HAP-1 (cell line): ENCODE measurements at places on chromosomes 5 and 9.

DNA sequence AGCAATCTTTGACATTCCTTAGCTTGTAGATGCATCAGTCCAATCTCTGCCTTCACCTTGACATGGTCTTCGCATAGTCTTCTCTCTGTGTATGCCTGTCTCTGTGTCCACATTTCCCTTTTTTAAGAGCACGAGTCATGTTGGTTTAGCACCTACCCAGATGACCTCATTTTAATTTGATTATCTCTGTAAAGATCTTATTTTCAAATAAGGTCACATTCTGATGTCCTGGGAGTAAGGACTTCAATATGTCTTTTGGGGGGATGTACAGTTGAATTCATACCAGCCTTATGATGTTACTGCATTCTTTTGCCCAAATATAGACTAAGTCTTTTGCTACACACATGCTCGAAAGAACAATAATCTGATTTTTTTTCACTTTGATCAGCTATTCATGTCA is 6.9 kb downstream of the KCTD16 start:
- no peak for DNase-seq

DNA sequence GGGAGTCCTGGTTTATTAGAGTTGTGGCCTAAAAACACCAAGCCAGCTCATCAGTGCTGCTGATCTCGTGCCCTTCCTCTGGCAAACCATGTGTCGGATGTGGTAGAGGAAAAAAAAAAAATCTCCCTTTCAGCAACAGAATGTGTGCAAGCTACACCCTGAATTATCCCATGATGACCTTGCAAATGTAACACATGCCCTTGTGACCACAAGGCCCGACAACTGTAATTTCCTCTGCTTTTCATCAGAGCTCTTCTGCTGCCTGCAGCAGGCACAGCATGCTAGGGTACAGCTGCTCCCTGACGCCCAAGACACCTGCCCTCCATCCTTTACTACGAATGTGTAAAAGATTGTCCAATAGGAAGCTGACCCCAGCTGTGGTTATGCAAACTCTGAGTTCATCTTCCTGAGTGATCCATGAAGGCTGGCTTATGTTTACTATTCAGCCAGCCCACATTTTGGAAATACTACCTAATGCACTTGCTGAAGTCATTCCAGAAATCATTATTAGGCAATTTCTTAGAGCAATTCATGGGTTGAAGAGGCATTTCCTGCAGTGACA is 14.6 kb upstream of the BNC2 start:
- no peak for DNase-seq

DNA sequence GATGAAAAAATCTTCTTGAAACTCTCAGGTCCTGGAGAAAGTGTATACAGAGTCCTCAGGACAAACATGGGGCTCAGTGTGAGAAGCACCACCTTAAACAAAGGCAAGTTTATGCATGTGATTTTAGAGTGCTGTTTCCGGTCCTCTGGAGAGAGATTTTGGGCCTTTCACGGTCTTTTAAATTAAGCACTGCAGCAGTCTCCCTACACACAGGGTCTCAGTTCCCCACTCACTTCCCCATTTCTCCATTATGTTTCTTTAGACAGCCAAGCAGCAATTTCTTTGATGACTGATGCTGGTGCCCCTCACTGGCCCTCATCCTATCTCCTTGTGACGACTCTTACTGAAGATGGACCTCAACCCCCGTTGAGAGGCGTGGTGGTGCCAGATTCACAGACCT is 220.2 kb upstream of the CLINT1 start:
- DNase-seq: no peak

DNA sequence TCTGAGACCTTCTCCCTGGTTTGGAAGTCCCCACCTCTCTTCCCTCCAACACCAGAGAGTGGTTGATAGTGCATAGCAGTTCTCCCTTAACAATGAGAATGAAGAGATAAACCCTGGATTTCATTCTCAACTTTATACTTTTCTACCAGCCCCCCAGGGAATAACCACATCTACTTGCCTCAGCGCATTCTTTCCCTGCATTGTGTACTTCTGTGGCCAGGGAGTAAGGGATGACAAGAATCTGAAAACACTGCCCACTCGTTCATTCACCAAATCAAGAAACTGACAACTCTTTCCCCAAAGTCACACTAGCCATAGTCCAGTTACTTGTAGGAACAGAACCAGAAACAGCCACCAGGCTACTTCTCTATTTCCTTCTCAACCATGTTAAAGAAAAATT is 46.0 kb upstream of the SPIN1 start:
- no peak for DNase-seq

DNA sequence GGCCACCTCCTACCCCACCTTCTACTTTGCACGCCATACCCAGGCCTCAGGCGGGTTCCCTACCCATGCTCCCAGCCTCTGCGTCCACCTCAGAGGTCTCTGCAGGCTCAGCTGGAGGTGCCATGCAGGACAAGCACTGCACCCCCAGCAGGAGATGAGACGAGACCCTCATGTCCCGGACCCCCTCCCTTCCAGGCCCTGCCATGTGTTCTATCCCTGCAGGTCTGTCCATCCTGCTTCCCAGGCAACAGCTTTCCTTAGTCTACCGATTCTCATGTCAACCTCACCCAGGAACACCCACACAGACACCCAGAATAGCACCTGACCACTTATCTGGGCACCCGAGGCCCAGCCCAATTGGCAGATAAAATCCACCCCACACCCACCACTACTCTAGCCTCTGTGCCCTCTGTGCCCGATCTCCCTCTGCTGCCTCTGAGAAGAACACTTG is 52.1 kb downstream of the SEMA4D start:
- DNase-seq: no peak

DNA sequence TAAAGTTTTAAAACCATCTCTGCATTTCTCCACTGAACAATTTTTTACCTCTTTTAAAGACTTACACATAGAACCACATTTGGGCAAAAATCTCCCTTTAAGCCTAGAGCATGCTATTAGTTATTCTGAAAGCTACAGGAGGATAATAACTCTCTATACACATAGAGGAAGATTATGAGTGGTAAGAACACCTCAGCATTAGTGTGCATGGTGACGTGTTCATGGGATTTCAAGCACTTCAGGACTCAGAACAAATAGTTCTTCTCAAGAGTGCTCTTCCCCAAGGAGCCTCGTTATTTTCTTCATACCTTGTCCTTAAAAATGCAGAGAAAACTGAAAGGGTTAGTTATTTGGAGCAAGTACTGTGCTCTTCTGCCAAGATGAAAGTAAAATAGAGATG is 256.9 kb upstream of the TUSC1 start:
- no peak for DNase-seq

DNA sequence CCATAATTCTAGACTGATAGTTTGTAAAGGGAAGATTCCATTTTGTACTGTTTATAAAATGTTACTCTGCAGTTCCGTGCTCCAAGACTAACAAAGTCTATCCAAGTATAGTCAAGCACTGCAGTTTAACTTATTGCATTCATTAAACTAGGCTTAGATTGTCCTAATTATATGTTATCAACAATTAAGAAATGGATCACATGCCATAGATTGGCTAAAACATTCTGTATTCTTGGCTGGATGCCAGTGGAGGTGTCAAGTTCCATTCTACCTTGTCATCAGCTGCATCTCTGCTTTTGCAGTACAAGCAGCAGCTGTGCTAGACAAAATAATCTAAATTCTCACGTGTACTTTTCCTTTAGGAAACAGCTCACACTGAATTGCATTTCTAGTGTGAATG is 69.4 kb upstream of the MEF2C start:
- DNase-seq: no peak

GRCh38 chr5:146048994-146049703 is 56.2 kb downstream of the PLAC8L1 start:
- DNase-seq: peak; percentile 70

DNA sequence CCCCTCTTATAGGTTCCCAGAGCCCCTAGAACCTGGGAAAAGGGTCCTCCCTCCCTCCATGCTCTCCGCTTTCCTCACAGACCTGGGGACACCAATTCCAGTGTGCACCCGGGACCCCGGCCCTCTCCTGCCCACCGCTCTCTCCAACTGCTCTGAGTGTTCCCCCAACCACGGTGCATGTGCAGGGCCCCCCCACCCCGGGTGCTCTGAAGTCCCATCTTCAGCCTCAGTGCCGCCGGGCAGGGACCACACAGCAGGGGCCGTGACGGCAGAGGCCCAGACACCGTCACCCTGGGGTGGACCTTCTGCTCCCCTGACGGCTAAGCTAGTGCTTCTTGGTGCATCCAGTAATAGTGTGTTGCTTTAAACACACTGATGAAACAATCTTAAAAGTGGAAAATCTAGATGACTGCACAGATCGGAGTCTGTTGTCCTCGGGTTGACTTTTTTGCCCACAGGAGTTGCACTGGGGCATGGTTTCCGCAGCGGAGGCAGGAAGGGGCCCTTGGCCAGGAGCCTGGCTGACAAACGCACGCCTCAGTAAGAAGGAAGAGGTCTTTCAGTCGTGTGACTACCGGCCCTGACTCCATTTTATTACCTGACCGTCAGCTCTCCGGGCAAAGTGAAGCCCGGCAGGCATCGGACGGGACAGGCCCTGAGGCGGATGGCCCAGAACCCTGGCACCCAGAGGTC is 36.2 kb upstream of the SLC6A3 start:
- DNase-seq: no peak

GRCh38 chr9:122468735-122469134 is 9.0 kb downstream of the OR1J1 start:
- no peak for DNase-seq

GRCh38 chr9:120555839-120556238 is 24.1 kb downstream of the CDK5RAP2 start:
- no peak for DNase-seq

DNA sequence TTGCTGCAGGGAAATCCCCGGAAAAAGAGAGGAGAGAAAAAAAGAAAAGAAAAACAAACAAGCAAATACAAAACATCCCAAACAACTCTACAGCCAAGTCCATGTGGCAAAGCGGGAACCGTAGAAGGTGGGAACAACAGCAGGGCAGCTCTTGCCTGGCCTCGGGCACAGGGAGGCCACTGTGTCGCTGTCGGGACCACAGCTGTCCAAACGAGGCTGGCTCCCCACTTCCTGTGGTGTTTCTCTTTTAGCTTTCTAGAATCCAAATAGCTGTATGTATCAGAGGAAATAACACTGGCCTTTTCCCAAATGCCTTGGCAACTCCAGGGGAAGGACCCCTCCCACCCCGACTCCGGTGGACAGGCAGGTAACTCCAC is 41.6 kb upstream of the EQTN start:
- DNase-seq: no peak

DNA sequence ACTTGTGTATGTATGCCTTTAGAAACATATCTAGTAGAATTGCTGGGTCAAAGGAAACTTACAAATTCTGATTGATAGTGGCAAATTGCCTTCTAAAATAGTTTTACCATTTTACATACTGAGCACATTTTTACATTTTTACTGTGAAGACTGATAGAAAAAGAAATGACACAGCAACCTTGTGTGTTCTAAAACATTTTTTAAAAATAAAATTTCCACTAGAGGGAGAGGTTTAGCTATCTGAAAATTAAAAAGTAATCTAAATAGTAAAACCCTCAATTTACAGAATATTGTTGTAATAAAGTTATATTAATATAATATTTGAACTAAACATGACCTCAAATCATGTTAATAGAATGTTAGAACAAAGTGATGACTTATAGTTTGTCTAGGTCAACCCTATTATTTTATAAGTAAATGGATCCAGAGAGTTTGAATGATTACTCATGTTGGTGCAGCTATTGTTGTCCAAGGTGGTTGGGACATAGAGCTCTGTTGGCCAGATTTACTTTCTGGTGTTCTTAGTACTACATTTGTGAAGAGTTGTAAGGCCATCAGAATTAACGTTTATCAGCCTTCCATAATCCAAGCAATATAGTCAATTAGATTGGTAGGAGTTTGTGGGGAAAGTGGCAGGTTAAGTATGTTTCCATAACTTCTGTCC is 17.2 kb downstream of the CENPP start:
- no peak for DNase-seq

- DNase-seq: no peak
Observed at GRCh38 chr9:82247318-82247717, 258.7 kb downstream of the SPATA31D1 start.

GRCh38 chr9:5945112-5945511 is 54.4 kb downstream of the MLANA start:
- DNase-seq: no peak

- DNase-seq: no peak
Observed at GRCh38 chr5:130189961-130190360, 285.7 kb downstream of the CHSY3 start.

GRCh38 chr5:155080721-155081120 is 67.2 kb downstream of the KIF4B start:
- DNase-seq: no peak

DNA sequence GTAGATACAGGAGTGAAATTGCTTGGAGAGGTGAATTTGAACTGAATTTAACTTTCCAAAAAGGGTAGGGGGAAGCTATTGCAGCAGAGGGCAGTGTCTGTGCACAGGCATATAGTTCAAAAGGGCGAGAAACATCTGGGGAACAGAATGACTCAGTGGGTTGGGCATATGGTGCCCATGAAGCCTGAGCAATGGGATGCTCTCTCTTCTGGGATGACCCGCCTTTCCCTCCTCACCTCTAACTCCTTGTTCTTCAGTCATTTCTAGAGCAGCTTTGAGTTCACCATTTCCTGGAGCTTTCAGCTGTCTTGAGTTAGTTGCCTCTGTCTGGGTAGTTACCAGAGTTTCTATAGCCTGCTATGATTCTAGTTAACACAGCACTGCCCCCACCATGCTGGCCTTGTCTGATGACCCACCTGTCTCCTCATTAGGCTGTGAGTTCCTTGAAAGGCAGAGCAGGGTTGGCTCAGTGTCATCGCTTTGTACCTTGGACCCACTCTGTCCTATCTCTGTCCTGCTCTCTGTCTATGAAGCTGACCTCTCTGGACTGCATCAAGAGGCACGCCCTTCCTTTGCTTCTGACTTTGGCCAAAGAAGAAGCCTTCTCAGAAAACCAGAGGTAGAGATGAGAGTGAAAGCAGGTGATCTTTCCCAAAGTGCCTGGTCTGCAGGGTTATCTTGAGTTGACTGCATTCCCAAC is 299.6 kb upstream of the KLF4 start:
- no peak for DNase-seq

- no peak for DNase-seq
Observed at GRCh38 chr9:6645355-6646292, at the start of gene GLDC. Gene GLDC, minus strand, starts transcription at chr9:6645729. Its CDS starts 230 bp downstream, at chr9:6645499.

GRCh38 chr5:130759061-130759460 is 406.0 kb downstream of the HINT1 start:
- no peak for DNase-seq

DNA sequence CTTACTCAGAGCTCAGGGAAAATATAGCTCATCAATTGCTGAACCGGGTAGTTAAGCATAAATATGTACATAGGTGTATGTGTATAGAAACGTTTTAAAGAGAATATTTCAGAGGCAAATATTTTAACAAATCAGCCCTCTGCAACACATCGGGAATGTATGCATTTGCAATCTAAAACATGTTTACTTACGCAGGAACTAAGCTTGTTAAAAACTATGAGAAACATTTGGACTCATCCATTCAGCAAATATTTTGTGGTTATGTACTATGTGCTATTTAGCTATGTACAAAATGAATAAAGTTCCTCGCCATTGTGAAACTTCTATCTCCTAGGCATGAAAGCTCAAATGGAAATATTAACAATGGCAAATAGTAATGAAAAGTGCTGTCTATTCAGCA is 469.9 kb downstream of the ARHGEF28 start:
- no peak for DNase-seq
